Upper lobe of right lung (tissue), 1 donor: ENCODE measurements at places on chromosomes 16 and 17.
A peak's percentile ranks its signal among the peaks of the same experiment; 100 is the strongest.

DNA sequence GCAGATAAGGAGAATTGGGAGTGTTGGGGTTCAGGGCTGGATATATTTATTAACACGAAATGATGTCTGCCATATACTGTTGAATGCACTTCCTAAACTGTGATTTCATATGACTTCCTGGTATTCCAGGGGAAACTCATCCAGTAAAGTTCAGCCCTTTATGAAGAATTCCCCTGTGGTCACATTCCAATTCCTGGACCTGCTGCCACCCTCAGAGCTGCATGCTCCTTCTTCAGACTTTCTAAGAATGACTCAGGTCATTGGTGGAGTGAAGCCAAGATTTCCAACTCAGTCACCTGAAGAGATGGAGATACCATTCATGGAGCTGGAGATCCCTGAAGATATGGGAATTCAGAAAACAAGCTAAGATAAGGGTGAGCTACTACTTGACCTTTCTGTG lies 114.2 kb upstream of the TMEM97 start:
- DNase-seq = no peak

GRCh38 chr17:59377410-59377809 lies 46.0 kb downstream of the YPEL2 start:
- no peak for DNase-seq

- peak; percentile 90 for DNase-seq
Observed at GRCh38 chr17:18257982-18258355, 569 bp downstream of the FLII start.

- no peak for DNase-seq
Observed at GRCh38 chr17:41009301-41009760, 403 bp upstream of the KRTAP3-1 start.

DNA sequence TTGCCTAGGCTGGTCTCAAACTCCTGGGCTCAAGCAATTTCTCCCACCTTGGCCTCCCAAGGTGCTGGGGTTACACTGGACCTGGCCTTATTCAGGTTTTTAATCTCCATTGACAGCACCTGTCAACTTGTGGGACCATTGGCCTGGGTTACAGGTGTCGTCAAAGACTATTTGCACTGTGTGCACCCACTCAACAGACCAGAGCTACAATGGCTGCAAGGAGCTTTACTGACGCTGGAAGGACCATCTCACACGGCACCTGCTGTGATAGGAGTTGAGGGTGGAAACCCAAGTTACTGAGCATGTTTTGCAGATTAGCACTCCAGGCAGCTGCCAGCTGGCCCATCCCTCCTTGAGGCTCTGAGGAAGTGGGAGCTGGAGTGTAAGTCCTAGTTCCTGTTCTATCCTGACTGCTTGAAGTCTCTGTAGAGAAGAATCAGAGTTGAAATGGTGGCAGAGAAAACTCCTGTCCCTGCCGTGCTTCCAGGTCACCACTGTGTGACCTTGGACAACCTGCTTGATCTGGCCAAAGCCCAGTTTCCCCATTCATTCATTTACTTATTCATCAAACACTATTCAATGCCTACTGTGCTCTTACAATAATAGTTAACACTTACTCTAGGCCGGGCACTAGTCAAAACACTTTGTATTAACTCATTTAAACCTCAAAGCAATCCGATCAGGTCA lies 42.4 kb upstream of the LONP2 start:
- no peak for DNase-seq

- DNase-seq = no peak
Observed at GRCh38 chr17:49964303-49964768, 4.7 kb upstream of the DLX4 start.

GRCh38 chr16:19338335-19338734 lies 52.8 kb downstream of the CLEC19A start:
- no peak for DNase-seq
